Suprapubic skin (tissue), 4 donors: ENCODE measurements at places on chromosomes 2 and 18.

GRCh38 chr2:34004936-34005335 lies 405.8 kb upstream of the FAM98A start:
- DNase-seq: no peak

- no peak for DNase-seq
Observed at GRCh38 chr2:63060472-63060991, 9.9 kb downstream of the OTX1 start.

DNA sequence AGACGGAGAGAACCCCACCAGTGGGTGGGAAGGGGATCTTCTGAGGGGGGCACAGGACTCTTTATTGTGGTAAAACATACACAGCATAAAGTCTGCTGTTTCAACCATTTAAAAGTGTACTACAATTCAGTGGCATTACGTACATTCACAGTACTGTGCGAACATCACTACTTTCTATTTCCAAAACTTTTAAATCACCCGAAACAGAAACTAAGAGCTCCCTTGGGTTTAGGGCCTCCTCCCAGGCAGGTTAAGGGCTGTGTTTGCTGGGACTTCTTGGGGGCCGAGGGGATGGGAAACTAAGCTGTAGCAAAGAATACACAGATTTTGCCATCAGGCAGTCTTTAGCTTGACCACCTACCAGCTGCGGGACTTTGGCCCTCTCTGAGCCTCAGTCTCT lies 242.0 kb downstream of the HAUS1 start:
- no peak for DNase-seq

DNA sequence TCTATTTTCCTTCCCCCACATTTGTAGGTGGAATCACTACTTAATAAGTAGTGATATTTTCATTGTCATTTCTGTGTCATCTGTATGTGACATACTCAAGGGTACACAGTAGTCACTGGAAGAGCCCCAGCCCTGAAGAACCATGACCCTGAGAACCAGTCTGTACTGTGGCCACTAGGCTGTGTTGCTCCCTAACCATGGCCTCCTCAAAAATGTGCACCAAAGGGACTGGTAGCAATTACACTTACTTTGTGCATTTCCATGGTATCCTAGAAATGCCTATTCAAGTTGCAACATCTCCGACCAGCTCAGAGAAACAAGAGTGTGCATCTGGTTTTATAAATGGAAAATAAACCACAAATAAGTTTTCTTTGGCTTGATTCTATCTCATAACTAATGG lies 155.1 kb downstream of the DOCK10 start:
- no peak for DNase-seq

DNA sequence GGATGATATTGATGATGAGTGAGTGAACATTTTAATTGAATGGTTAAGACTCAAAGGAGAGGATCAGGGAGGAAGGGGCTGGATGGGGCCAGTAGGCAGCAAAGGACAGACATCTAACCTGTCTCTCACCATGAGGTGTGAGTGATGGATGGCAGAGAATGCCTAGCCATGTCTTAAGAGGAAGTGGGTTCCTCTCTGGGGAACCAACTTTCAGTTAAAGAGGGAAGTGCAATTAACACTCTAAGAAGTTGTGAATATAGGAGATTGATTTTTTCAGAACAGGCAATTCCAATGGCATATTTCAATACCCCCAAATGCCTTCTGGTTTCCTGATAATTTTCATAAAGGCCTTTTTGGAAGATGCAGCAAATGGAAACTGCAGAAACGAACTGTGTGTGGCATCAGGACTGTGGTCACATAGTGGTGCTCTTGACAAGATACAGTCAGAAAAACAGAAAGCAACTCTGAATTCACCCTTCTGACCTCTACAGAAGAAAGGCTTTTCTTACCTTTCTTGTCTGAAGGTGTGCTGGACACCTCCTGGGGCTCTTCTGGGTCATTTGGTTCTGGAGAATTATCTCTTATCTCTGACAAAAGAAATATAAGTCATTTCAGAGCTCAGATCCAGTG lies 10.2 kb downstream of the SP110 start:
- DNase-seq: no peak

- no peak for DNase-seq
Observed at GRCh38 chr2:207901829-207902228, 123.5 kb downstream of the PLEKHM3 start.

DNA sequence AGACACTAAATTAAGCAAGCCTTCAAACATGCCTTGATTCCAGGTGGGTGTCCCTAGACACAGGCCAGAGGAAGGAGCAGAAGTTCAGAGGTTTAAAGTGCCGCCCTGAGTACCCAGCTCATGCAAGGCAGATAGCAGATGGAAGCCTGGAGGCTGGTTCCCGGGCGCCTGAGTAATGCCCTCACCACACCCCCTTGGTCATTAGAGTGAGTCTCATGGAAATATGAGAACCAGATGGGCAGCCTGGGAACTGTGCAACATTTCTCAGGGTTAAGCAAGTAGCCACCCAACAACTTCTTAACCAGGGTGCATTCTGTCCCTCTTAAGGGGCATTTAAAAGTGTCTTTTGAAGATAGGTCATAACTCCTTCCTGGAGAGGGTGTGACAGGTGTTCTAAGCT lies 44.1 kb downstream of the TGFA start:
- no peak for DNase-seq
